ENCODE measurements at places on chromosomes 3 and 15. TPM values are rescaled to one million over a fixed set of nuclear protein-coding genes. Genes with fewer than 3 reads are reported as not detected.

DNA sequence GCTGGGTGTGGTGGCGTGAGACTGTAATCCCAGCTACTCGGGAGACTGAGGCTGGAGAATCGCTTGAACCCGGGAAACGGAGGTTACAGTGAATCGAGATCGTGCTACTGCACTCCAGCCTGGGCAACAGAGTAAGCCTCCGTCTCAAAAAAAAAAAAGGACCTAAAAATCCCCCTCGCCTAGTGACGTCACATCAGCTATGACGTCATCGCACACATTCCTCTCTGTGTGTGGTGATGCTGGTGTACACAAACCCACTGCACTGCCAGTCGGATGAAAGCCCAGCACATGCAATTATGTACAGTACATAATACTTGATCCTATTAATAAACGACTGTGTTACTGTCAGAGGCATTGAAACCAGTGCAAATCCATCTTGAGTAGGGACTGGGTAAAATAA, 40.2 kb upstream of the SEC61A1 start:
- DNase-seq, result no peak

DNA sequence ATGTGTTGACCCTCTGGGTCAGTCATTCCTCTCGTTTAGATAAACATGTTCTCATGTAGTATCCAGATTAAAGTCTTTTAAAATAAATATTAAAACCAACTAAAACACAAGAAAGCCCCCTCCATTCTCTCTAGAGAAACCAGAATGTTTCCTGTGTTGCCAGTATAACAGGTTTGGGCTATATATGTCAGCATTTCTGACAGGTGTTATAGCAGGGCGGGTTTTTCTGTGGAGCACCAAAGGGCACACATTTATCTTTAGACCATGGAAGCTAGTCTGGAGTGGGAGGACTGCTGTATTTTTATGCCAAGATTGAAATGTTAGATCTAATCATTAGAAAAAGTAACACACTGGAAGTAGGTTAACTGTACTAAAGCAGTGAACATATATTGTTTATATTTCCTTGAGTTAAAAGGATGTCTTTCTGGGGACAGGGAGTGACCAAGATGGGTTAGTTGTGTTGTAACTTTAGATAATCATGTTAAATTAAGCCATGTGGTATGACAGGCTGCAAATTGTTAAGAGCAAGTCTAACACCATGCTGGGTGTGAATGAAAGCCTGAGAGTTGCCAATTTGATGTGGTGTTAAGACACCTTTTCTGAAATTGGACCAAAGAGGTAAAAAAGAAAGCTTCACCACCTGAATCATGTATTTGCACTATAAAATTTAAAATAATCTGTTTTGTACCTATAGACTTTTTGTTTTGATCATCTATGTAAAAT, 15.6 kb downstream of the KCTD6 start:
- DNase-seq, result no peak

- no peak for DNase-seq
Measured at GRCh38 chr3:149424918-149425317, 47.5 kb upstream of the TM4SF1 start.

DNA sequence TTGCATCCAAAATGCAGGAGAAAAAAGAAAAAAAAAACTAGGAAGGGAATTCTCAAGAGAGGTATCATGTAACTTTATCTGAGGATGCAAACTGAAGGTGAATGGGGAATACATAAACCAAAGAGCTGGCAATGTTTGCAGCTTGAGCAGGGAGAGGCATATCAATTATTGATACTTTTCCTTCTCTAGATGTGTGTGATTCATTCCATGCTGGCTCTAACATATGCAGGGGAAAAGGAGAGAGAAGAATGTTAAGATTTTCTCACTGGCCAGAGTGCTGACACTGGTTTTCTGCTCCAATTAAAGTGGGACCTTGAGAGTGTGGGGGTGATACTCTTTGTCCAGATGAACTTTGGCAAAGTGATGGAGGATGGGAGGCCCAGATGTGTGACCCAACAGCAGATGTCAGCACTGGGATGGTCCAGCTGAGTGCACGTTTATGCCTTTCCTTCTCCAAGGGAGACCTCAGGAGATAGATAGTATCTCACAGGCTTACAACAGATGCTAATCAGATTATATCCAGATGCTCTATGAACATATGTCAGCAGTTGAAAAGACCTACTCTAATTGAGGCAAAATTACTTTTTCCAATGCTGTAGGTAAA, 50.0 kb upstream of the PSMD6 start:
- DNase-seq, result no peak

GRCh38 chr3:178137206-178137605, 399.0 kb upstream of the KCNMB2 start:
- DNase-seq, result no peak

GRCh38 chr3:107846279-107846852, 244.5 kb downstream of the CD47 start:
- DNase-seq, result peak; percentile 51

GRCh38 chr3:159253860-159254259, 452.0 kb downstream of the MFSD1 start:
- no peak for DNase-seq

The COL7A1 gene
- total RNA-seq, result 14.2 TPM

Measured in LHCN-M2 (cell line).